ENCODE measurements at places on chromosomes 2 and 18.

DNA sequence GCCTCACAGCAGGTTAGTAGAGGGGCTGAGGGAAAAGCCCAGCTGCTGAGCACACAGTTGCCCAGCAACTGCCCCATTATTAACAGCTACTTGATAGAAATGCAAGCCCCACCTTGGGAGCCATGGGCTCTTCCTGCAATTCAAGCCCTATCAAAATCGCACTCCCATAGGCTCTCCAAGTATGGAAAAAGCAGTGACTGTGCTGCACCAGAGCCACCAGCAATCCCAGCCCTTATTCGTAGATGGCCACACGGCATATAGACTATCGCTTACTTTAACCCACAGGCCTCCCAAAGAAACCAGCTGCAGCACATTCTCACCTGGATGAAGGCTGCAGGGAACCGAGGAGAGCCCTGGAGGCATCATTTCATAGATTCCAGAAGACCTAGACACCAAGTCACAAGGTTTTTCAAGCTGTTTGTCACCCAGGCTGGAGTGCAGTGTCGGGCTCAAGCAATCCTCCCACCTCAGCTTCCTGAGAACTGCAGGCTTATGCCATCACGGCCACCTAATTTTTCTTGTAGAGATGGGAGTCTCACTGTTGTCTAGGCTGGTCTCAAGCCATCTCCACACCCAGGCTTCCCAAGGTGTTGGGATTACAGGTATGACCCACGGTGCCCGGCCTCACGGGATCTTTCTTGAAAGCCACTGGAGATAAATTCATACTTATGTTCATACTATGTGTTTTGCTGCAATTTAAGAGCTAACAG is 11.3 kb downstream of the NCL start:
- no peak for DNase-seq

DNA sequence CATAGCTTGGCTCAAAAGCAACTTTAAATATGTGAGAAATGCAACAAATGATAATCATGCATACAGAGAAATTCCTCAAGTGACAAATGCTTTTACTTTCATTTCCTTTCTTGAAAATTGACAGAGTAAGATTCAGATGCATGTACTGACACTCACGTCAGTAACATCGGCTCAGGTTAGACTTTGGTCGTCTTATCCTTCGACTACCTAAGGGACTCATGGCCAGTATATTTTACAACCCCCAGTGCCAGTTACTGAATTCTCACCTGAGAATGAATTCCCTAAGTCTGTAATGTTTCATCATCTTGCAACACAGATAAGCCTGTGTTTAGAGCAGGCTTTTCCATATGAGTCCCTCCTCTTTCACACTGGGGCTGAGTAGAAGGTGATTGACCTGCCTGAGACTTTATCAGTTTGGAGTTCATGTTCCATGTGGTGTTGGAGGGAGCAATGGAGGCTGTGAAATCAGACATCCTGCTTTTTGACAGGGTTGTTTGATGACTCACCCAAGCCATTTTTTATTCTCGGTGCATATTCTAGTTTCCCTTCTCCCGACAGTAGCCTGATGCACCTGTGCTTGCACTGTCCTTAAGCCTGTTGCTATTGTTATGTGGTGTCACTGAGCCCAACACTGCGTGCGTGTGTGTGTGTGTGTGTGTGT is 30.5 kb upstream of the ATP8B1 start:
- no peak for DNase-seq

GRCh38 chr2:147108548-147108947 is 736.3 kb upstream of the ACVR2A start:
- DNase-seq = no peak

- no peak for DNase-seq
Measured at GRCh38 chr18:50428531-50429206, 53.8 kb downstream of the SKA1 start.

- DNase-seq = no peak
Measured at GRCh38 chr18:45197526-45197970, 417.7 kb upstream of the SLC14A2 start.

DNA sequence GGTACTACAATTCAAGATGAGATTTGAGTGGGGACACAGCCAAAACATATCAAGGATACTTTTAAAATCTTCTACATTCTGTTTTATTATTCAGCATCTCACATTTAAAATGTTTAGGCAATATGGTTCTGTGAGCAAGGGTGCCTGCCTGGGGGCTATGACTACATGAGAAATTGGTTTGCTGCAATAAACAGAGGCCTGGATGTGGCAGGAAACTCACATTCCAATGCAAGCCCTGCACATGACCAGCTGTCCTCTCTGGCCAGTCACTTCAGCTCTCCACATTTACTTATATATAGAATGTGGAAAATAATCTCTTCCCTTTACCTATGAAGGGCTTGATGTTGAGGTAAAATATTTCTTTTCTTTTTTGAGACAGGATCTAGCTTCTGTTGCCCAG is 193.4 kb downstream of the LRRTM1 start:
- no peak for DNase-seq

DNA sequence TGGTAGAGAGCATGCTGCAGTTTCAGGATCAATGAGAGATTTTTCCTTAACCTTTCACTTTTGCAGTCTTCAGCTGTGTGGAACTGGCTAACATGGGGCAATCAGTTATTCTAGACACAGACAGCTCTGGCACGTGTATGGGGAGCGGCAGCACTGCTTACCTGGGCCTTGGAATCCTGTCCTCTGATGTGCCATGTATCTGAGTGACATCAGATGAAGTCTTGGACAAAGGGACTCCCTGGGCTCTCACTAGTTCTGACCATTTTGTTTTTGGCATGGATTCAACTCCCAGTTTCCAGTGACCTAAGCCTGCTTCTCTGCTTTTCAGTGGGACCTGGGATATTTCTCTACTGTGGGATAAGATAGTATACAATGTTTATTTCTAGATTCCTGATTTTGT is 54.3 kb downstream of the RNF144A start:
- DNase-seq = no peak

DNA sequence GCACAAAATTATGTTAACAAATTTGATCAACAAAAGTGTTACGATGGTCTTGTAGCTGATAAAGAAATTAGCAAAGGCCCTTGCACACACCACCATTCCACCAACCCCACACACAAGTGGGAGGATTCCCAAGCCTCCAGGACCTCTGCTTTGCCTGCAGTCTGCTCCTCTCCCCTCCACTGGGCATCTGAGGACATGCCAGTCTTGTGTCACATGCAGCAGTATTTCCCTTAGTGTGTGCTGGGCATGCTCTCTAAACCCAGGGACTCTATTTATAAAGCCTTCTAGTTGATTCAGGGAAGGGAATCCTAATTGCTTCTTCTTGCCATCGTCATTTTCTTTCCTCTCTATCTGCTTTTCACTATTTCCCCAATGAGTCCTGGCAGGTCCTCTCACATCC is 53.3 kb downstream of the KCTD18 start:
- DNase-seq = no peak

DNA sequence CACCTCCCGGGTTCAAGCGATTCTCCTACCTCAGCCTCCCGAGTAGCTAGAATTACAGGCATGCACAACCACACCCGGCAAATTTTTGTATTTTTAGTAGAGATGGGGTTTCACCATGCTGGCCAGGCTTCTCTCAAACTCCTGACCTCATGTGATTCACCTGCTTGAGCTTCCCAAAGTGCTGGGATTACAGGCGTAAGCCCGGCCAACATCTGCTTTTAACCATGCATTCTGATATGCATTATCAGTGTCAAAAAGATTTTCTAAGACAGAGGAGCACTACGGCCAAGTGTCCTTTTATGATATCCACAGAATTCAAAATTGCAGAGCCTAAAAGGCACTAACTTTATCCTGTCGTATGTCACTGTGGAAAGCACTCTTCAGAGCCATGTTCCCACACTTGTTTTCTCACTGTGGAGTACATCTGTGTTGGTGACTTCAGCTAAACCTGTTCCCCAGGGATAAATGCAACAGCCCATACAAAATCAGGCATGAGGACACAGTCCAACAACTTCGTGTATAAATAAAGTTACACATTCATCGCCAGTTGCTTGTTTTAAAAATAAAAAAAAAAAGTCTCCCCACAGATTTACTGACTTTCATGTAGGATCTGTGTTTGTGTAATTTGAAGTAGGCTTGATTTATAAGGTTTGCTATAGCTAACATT is 56.4 kb downstream of the STK25 start:
- DNase-seq = no peak

GRCh38 chr2:26757873-26758789 is 6.0 kb upstream of the SLC35F6 start:
- DNase-seq = no peak

DNA sequence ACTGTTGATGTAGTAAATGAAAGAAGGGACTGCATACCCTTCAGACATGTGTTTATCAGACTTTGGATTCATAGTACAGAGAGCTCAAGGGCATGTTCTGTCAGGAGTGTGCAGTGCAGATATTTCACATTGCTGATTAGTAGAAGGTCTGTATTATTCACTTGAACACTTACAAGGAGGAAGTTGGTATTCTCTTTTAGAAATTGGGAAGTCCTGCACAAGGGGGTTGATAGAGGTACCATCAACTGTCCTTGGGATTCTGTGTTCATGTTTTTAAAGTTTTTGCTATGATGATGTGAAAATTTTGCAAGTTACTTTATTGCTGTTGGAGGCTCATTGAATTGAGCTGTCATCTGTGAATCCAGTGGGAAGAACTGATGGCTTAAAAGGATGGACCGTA is 6.7 kb downstream of the PSMD1 start:
- no peak for DNase-seq

DNA sequence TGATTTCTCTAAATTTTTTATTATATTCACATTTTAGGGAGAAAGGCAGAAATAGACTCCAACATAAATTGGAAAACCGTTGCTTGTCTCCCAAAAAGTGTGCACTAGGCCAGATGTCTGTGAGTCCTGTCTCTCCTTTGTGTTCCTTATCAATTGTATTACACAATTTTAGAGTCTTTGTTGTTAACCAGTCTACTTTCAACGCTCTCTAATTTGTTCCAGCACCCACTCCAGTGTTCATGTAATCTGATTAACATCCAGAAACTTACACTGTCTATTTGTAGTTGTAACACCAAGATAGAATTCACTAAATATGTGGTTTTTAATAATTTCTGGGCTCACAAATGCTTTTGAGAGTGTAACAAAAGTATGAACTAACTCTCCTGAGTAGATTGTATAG is 195.6 kb downstream of the FSIP2 start:
- no peak for DNase-seq

Measured in naive thymus-derived CD8-positive, alpha-beta T cell (primary cell).